ENCODE measurements at places on chromosomes 6 and 20.

- H3K36me3 ChIP-seq: no peaks in the 10 kb centered on the region
- no peak overlapping the region for H3K27ac ChIP-seq
- H3K4me1 ChIP-seq: no peaks in the 10 kb centered on the region
- H3K4me3 ChIP-seq: no peak overlapping the region
These were observed 223.1 kb downstream of the NRN1 start for GRCh38 chr6:5783584-5784089.

DNA sequence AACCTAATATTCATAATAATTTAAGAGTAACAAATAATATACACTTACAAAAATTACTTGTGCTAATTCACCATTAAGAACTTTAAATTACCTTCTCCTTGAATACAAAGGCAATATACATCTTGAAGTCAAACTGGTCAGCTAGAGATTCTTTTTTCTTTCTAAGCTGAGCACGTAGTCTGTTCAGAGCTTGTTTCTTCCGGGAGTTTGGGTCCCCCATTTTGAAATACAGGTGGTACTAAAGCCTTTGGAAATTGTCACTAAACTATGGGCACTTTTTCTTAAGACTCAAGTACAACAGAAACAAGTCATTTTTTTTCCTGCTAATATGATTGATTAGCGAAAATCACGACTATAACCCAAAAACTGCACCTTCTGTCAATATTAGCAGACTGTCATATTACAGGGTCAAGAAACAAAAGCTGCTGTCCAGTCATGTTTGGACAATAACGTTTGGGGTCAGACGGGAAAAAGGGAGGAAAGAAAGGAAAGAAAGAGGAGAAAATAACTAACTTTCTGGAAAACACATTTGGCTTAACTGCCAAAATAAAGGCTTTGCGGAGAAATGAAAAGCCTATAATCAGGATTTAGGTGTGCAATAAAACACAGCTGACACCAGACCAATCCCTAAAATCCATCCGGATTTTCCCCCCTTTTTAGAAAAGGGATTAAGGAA is 367 bp downstream of the C6orf62 start:
- no peaks in the 10 kb centered on the region for H3K4me1 ChIP-seq
- H3K27ac ChIP-seq: no peak overlapping the region
- H3K27me3 ChIP-seq: no peaks in the 10 kb centered on the region

DNA sequence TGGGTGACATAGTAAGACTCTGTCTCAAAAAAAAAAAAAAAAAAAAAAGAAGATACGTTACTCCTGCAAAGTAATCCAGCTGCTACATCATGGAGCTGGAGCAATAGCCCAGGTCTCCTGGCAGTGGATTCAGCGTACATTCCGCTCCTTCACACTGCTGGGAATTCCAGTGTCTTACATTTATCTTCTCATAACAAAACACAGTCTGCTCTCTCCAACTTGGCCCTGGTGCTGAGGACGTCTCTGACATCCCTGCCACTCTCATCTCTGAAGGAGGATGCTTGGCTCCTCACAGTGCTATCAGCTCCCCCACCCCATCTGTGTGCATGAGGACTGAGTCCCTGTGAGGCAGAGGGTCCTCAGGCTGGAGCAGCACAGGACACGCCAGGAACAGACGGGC is 529.8 kb downstream of the CD83 start:
- no peaks in the 10 kb centered on the region for H3K36me3 ChIP-seq
- no peaks in the 10 kb centered on the region for H3K27me3 ChIP-seq
- DNase-seq: no peak
- H3K27ac ChIP-seq: no peak overlapping the region

GRCh38 chr6:7827142-7827541 is 83.4 kb downstream of the TXNDC5 start:
- no peak overlapping the region for H3K27ac ChIP-seq
- DNase-seq: no peak
- no peaks in the 10 kb centered on the region for H3K36me3 ChIP-seq
- no peak overlapping the region for H3K4me3 ChIP-seq

- H3K27me3 ChIP-seq: no peaks in the 10 kb centered on the region
- peaks cover 2% of the 10 kb centered on the region for H3K4me1 ChIP-seq
- H3K27ac ChIP-seq: no peak overlapping the region
- H3K4me3 ChIP-seq: no peak overlapping the region
- H3K36me3 ChIP-seq: no peaks in the 10 kb centered on the region
- DNase-seq: no peak
These were observed 535.1 kb downstream of the BCKDHB start for GRCh38 chr6:80641591-80641990.

- H3K4me3 ChIP-seq: no peak overlapping the region
- H3K27me3 ChIP-seq: no peaks in the 10 kb centered on the region
- no peaks in the 10 kb centered on the region for H3K4me1 ChIP-seq
- DNase-seq: no peak
- no peaks in the 10 kb centered on the region for H3K36me3 ChIP-seq
- H3K27ac ChIP-seq: no peak overlapping the region
These were observed 394.8 kb upstream of the NOX3 start for GRCh38 chr6:155850408-155850841.
